Natural killer cell (primary cell): ENCODE measurements at places on chromosomes 3 and 15.
A peak's percentile ranks its signal among the peaks of the same experiment; 100 is the strongest.

DNA sequence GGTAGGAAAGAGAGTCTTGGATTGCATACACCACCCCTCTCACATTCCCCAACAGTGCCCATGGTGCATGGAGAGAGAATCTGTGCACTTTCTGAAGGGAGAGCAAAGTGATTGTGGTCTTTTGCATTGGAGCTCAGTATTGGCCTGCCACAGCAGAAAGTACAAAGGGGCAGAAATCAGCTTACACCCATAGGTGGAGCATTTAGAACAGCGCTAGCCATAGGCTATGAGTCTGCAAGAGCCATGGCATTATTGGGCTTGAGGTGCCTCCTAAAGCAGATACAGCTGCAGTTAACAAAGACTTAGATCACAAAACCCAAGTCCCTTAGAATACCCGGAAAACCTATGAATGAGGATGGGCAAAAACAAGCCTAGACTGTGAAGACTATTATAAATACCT, 21.8 kb downstream of the SI start:
- no peaks in the 10 kb centered on the region for H3K4me1 ChIP-seq
- no peak for DNase-seq
- H3K27me3 ChIP-seq: no peaks in the 10 kb centered on the region
- no peak overlapping the region for H3K4me3 ChIP-seq

GRCh38 chr15:50476143-50476542, 51.9 kb downstream of the USP8 start:
- no peaks in the 10 kb centered on the region for H3K27me3 ChIP-seq
- DNase-seq: no peak
- no peak overlapping the region for H3K4me3 ChIP-seq
- no peak overlapping the region for H3K27ac ChIP-seq
- peaks cover 57% of the 10 kb centered on the region for H3K36me3 ChIP-seq
- no peaks in the 10 kb centered on the region for H3K4me1 ChIP-seq

DNA sequence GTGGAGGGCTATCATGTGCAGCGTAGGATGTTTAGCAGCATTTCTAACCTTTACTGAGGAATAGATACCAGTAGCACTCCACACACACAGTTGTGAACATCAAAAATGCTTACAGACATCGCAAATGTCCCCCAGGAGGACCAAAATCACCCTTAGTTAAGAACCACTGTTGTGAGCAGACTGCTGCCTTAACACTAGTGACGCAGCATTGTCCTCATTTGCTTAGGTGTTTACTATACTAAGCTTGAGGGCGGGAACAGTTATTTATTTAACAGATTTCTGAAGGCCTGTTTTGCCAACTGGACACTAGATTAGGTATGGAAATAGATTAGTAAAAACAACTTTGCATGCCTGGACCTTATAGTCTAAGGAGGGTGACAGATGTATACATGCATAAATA, 2.3 kb downstream of the PPP2R3A start:
- no peak overlapping the region for H3K4me3 ChIP-seq
- no peaks in the 10 kb centered on the region for H3K36me3 ChIP-seq
- H3K4me1 ChIP-seq: peaks cover 14% of the 10 kb centered on the region

GRCh38 chr15:42691308-42691707, 45.6 kb downstream of the CDAN1 start:
- H3K36me3 ChIP-seq: peaks cover 14% of the 10 kb centered on the region
- H3K4me1 ChIP-seq: peaks cover 12% of the 10 kb centered on the region

GRCh38 chr3:46981932-46982471, 2.5 kb downstream of the NBEAL2 start:
- H3K4me1 ChIP-seq: peaks cover 94% of the 10 kb centered on the region
- no peaks in the 10 kb centered on the region for H3K27me3 ChIP-seq
- no peak for DNase-seq
- peaks cover 10% of the 10 kb centered on the region for H3K36me3 ChIP-seq

GRCh38 chr3:152444029-152444641, 175.4 kb downstream of the MBNL1 start:
- peak overlapping the region; percentile 14 for H3K27ac ChIP-seq
- DNase-seq: no peak

DNA sequence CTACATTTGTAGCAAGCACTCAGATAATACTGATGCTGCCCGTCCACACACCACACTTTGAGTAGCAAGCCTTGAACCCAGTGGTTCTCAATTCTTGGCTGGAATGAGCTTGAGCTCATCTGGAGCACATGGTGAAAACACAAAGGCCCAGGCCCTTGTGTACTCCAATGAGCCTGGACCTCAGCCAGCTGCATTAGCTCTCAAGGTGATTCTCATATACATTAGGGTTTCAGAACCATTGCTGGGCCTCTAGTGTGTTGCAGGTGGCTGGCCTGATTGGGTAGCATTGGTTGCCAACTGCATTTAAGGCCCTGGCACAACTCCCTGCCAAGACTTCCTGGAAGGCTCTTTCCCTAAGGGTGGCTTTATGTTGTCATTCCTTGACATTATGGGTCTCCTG, 23.4 kb upstream of the ZFAND6 start:
- H3K4me1 ChIP-seq: peaks cover 11% of the 10 kb centered on the region
- no peak overlapping the region for H3K27ac ChIP-seq
- H3K4me3 ChIP-seq: no peak overlapping the region
- H3K36me3 ChIP-seq: no peaks in the 10 kb centered on the region

- H3K4me1 ChIP-seq: peaks cover 31% of the 10 kb centered on the region
- peak overlapping the region; percentile 66 for H3K27ac ChIP-seq
- no peaks in the 10 kb centered on the region for H3K36me3 ChIP-seq
- H3K27me3 ChIP-seq: no peaks in the 10 kb centered on the region
- no peak overlapping the region for H3K4me3 ChIP-seq
Measured at GRCh38 chr15:65806397-65806796, 14.3 kb upstream of the DENND4A start.

DNA sequence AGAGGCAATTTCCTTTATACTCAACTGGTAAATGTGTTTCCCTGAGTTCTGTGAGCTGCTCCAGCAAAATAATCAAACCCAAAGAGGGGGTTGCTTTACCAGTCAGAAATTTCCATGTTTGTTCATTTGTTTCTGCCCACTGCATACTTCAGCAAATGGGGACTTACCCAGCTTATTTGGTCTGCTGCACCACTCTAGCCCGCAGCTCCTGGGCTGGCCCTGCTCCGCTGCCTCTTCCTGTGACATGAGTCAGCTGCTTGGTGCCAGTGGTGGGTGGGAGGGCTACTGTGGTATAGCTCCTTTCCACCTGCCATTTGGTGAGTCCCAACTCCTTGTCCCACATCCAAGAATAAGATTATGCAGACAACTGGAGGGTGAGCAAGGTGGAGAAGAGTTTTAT, 644.2 kb downstream of the MCTP2 start:
- no peaks in the 10 kb centered on the region for H3K27me3 ChIP-seq
- no peaks in the 10 kb centered on the region for H3K4me1 ChIP-seq
- no peak overlapping the region for H3K27ac ChIP-seq
- DNase-seq: no peak

GRCh38 chr3:142904639-142905436, 16.0 kb upstream of the PCOLCE2 start:
- H3K27me3 ChIP-seq: no peaks in the 10 kb centered on the region
- no peak for DNase-seq
- H3K4me1 ChIP-seq: no peaks in the 10 kb centered on the region

- no peaks in the 10 kb centered on the region for H3K36me3 ChIP-seq
- H3K4me1 ChIP-seq: no peaks in the 10 kb centered on the region
Measured at GRCh38 chr15:90677807-90678790, 39.0 kb upstream of the BLM start.

- H3K36me3 ChIP-seq: no peaks in the 10 kb centered on the region
- no peak for DNase-seq
- no peak overlapping the region for H3K27ac ChIP-seq
- H3K27me3 ChIP-seq: peaks cover 5% of the 10 kb centered on the region
Measured at GRCh38 chr3:169699070-169699469, 35.6 kb upstream of the MECOM start.

DNA sequence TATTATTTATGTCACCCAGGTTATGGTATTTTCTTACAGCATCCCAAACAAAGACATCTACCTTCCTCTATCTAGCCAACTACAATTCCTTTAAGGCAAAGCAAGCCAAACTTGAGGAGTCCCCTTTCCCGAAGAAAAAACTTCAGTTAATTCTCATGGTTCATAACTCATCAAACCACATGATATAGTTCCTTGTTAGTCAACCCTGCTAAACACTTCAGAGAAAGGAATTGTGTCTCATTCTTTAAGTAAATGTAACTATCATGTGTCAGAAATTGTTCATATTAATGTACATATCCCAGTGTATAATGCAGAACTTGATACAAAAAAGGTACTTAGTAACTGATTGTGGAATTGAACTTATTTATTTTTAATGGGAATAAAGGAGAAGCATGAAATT, 44.4 kb downstream of the ST3GAL6 start:
- no peak overlapping the region for H3K27ac ChIP-seq
- no peaks in the 10 kb centered on the region for H3K27me3 ChIP-seq
- no peak for DNase-seq
- H3K36me3 ChIP-seq: no peaks in the 10 kb centered on the region

DNA sequence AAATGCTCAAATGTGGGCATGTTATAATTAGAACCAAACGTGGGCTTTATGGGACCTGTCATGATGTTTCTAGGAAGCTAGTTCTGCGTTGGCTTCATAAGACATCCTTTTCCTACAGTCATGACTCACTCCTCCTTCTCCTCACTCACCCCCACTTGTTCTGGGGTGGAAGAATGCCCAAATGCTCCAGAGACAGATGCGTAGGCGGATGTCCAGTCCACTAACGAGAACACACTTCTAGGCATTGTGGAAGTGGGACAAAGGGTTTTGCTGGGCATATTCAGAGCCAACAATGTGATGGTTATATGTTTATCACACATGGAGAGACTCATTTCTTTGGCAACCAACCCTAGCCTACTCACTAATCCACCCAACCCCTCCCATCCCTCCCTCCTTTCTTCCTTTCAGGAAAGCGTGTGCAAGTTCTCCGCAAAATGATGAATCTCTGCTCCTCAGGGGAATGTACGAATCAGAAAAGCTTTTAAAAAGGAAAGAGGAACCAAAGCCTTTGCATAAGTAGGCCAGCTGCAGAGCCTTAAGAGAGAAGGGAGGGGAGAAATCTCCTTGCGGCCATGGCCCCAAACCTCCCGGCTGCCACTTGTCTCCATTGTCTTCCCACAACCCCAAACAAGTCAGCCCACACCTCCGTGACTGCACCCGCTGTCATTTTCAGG, 123.0 kb upstream of the SPRED1 start:
- DNase-seq: no peak
- no peaks in the 10 kb centered on the region for H3K36me3 ChIP-seq
- no peak overlapping the region for H3K4me3 ChIP-seq
- peaks cover 13% of the 10 kb centered on the region for H3K4me1 ChIP-seq
- no peak overlapping the region for H3K27ac ChIP-seq

GRCh38 chr3:45979378-45979777, 16.2 kb downstream of the FYCO1 start:
- no peaks in the 10 kb centered on the region for H3K27me3 ChIP-seq
- peak overlapping the region; percentile 23 for H3K27ac ChIP-seq
- H3K4me3 ChIP-seq: no peak overlapping the region
- peaks cover 70% of the 10 kb centered on the region for H3K4me1 ChIP-seq

DNA sequence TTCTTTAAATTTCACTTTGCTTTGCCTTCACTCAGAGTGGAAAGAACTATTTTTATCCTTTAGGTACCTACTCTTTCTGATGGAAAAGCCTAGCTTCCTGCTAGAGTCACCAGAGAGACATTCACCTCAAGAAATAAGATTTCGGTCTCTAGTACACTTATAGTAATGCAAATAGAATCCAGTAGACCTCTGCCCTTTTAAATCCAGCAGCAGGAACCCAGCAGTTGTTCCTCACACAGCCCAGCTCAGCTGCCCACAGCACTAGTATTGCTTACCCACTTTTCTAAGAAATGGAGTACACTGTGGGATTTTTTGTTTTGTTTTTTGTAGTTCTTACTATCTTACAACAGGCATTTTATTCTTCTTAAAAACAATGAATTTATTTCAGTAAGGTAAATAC, 497.0 kb upstream of the CCDC54 start:
- no peak overlapping the region for H3K27ac ChIP-seq
- H3K27me3 ChIP-seq: no peaks in the 10 kb centered on the region
- no peaks in the 10 kb centered on the region for H3K4me1 ChIP-seq
- no peaks in the 10 kb centered on the region for H3K36me3 ChIP-seq

- DNase-seq: peak; percentile 8
- peaks cover 15% of the 10 kb centered on the region for H3K36me3 ChIP-seq
- peak overlapping the region; percentile 57 for H3K27ac ChIP-seq
- no peaks in the 10 kb centered on the region for H3K27me3 ChIP-seq
Measured at GRCh38 chr15:31338318-31338878, 11.8 kb downstream of the KLF13 start.

GRCh38 chr3:120801484-120801883, 58.9 kb downstream of the GTF2E1 start:
- no peak overlapping the region for H3K4me3 ChIP-seq
- H3K27ac ChIP-seq: no peak overlapping the region
- no peaks in the 10 kb centered on the region for H3K36me3 ChIP-seq
- no peaks in the 10 kb centered on the region for H3K27me3 ChIP-seq

- no peak overlapping the region for H3K27ac ChIP-seq
- H3K4me3 ChIP-seq: no peak overlapping the region
- no peaks in the 10 kb centered on the region for H3K36me3 ChIP-seq
- H3K27me3 ChIP-seq: peaks cover 2% of the 10 kb centered on the region
Measured at GRCh38 chr3:183122257-183122932, 23.1 kb upstream of the MCCC1 start.
